ENCODE measurements at places on chromosomes 6 and 20.

DNA sequence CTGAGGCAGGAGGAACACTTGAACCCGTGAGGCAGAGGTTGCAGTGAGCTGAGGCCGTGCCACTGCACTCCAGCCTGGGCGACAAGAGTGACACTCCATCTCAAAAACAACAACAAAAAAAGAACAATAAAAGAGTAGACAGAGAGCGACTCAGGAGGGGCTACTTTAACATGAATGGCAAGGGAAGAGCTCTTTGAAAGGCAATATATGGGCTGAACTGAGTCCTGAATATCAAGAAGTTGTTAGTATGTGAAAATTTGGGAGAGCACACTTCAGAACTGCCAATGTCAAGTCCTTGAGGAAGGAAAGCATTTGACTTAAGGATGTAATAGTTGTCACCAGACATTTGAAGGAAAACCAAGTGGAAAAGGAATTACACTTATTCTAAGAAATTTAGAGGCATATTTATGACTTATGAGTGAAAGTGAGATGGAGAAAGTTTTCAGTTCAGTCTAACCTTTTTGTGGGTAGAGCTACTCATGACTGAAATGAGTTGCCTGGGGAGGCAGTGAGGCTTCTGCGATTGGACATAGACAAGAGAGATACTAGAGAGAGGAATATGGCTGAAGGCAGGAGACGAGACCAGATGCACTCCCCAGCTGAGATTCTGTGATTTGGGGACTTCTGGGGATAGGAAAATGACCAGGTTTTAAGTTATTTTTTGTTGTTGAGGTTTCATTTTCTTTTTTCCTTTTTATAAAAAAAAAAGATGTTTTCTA lies 48.6 kb upstream of the SLC16A10 start:
- peak; percentile 23 for DNase-seq

DNA sequence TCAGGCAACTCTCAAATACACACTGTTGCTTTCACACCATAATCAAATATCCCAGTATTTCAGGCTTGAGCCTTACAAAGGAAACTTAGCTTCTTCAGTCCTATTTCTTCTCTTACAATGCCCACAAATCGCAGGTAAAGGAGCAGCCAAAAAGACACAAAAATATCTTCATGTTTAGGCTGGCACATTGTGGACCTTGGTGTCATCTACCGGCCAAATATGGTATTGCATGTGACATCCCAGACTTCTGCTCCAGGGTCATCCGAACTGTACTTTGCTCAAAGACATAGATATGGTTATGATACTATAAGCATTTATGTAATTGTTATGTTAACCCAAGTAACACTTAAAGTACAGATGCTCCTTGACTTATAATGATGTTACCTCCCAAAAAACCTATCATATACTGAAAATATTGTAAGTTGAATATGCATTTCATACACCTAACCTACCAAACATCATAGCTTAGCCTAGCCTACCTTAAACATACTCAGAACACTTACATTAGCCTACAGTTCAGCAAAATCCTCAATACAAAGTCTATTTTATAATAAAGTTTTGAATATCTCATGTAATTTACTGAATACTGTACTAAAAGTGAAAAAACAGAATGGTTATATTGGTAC lies 4.6 kb downstream of the OR2H2 start:
- peak; percentile 50 for DNase-seq

- no peak for DNase-seq
Measured at GRCh38 chr20:42742926-42743325, 446.8 kb downstream of the PTPRT start.

GRCh38 chr20:43514648-43514999 lies 7.1 kb downstream of the L3MBTL1 start:
- DNase-seq, result no peak

GRCh38 chr6:152225241-152225934 lies 411.8 kb downstream of the SYNE1 start:
- DNase-seq, result no peak

- DNase-seq, result peak; percentile 8
Measured at GRCh38 chr6:105484238-105485161, 81.6 kb upstream of the PREP start.

DNA sequence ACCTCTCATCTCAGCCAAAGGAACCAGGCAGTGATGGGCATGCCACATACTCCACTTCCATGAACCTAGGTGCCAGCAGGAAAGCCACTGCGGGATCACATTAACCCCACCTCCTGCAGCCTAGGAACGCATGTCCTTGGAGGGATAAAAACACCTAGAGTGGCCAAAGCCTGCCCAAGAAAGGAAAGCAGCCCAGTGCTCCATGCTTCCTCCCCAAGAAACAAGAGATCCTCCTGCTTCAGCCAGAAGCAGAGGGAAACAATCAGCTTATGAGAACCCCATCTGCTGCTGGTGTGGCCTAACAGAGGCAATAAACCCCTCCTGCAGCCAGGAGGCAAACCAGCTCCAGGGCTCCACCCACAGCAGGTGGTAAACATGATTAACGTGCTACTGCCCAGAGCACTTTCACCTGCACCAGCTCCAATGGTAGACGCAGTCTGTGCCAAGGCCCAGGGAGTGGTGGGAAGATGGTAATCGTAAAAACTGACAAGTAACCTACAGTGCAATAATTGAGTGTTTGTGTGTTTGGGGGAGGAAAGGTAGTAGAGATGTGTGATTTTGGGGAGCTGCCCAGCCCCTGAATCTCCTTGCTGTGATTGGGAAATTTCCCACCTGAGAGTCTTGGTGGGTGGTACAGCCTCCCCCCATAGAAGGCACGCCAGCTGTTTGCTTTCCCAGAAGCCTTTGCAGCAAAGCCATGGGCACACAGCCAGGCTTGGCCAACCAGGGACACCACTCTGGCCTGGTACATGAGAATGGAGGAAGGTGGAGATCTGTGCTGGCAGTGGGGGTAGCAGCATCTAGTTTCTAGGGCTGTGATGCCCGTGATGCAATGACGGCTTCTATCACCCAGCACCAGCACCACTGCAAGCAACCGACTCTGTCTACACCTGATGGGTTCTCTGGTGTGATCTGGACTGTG lies 50.6 kb upstream of the TBC1D7 start:
- DNase-seq, result no peak

GRCh38 chr6:88166493-88167351 lies 575 bp upstream of the CNR1 start:
- DNase-seq, result peak; percentile 12

- no peak for DNase-seq
Measured at GRCh38 chr20:9241721-9242427, 173.0 kb downstream of the PLCB4 start.

GRCh38 chr6:113882336-113883022 lies 25.3 kb downstream of the MARCKS start:
- no peak for DNase-seq

DNA sequence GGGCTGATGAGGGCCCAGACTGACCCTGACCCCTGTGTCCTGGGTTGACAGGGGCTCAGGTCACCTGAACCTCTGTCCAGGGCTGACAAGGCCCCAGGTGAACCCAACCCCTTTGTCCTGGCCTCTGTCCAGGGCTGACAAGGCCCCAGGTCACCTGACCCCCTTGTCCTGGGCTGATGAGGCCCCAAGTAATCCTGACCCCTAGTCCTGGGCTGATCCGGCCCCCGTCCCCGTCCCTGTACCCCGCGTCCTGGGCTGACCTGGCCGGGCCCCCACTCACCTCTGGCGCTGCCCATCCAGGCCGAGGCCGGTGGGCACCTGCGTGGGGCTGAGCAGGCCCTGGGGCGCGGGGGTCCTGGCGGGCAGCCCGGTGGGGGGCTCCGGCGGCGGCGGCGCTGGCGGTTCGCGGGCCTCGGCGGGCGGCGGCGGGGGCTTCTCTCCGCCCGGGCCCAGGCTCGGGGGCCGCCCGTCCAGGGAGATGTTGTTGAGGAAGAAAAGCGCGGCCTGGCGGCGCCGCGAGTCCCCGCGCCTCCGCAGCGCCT lies 379 bp downstream of the CABLES2 start:
- no peak for DNase-seq

- DNase-seq, result no peak
Measured at GRCh38 chr6:42727087-42727611, 4.8 kb upstream of the PRPH2 start.

DNA sequence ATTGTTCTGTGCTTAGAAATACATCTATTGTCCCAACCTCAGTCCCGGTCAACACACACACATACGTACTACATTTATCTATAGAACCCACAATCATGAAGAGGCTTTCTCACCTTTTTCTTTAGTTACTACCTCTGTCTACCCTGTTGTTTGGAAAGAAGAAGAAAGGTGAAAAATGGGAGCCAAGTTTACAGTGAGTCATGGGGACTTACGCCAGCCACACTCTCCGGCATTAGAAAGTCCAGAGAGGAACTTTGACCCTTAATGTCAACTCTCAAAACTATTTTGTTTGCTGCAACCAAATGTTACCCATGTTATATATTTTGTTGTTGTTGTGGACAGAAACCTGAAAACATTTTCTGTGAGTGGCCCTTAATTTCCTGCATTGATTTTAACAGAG lies 259.1 kb downstream of the ZFAND3 start:
- no peak for DNase-seq

- DNase-seq, result peak; percentile 41
Measured at GRCh38 chr6:130018744-130019325, 454 bp downstream of the L3MBTL3 start.

GRCh38 chr6:108654465-108655106 lies 93.9 kb downstream of the FOXO3 start:
- DNase-seq, result no peak

GRCh38 chr20:11352041-11352440 lies 565.7 kb upstream of the BTBD3 start:
- DNase-seq, result no peak

- DNase-seq, result no peak
Measured at GRCh38 chr6:169155481-169155880, 98.2 kb downstream of the THBS2 start.

GRCh38 chr6:52503323-52503747 lies 73.5 kb downstream of the TRAM2 start:
- no peak for DNase-seq

DNA sequence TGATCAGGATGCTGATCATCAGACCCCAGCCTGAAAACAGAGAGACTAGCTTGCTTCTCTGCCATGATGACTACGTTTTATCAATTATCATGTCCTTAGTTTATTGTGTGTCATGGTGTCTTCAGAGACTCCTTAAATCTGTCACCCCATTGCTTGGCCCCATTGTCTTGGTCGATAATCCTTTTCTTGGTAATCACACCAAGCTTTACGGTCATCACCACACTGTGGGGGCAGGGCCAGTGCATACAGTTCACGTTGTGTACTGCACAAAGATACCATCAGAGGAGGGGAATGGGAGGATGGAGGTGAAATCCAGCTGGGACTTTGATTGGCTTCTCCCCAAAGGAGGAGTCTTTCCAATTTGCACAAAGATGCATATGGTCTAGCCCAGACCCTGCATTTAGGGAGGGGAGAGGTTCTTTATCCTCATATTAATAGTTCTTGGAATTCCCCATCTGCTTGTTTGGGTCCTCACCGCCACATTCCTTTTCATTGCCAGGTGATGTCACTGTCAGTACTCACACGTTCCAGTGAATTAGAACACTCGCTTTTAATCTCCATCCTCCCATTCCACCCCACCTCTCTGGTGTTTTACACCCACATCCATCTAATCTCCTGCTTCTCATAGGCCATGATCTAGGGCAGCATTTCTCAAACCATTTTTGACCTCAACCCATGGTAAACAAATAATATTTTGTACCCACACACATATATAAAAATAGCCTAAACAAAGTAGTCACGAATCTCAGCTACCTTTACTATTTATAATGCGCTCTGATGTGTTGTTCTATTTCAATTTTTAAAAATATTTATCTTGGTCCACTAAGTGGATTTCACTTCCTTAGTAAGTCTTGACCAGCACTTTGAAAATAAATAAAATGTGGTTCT lies 5.7 kb downstream of the ETV7 start:
- no peak for DNase-seq

DNA sequence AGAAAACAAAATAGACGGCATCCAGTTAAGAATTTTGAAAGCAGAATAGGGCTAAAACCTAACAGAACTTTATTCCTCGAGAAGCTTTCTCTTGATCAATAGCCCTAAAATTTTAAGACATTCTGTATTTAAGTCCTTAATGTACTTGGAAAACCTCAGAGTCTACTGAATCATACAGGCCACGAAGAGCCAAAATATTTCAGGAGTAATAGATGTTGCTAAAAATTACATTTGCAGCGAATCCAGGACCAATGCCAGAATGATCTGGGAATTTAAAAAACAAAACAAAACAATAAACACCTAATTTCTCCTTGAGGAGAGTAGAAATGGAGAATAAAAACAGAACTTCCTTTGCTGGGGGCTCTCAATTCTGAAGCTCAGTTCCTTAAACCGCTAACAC lies 23.3 kb downstream of the ATXN1 start:
- DNase-seq, result no peak

DNA sequence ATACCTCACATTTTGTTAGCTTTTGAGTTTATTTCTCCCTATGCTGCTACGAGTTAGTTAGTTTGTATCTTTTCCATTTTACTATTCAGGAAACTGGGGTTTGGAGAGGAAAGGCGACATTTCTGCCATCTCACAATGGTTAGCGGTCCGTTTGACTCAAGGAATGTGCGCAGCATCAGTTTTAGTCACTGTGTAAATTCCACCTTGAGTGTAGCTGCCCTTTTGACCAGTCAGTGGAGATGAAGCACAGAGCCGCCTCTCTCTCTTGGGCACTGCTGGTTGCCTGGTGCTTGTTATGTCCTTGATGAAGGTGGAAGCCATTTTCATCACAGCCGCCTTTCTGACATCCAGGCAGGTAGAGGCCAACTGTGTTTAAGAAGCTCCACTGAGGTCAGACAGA lies 185.5 kb downstream of the SCP2D1 start:
- DNase-seq, result no peak

GRCh38 chr20:38229376-38230252 lies 30.9 kb downstream of the KIAA1755 start:
- DNase-seq, result no peak

DNA sequence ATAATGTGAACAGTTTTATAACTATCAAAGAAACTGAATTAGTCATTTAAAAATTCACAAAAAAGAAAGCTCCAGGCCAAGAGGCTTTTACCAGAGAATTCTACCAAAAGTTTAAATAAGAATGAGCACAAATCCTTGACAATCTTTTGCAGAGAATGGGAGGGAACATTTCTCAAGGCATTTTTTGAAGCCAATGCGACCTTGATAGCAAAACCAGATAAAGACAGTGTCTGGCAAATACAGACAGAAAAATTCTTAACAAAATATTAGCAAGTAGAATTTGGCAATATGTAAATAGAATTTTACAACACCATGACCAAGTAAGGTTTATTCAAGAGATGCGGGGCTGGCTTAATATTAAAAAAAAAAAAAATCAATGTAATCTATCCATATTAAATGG lies 41.7 kb downstream of the RNF24 start:
- DNase-seq, result no peak

- DNase-seq, result no peak
Measured at GRCh38 chr20:22722811-22723210, 138.4 kb upstream of the FOXA2 start.

GRCh38 chr6:107657755-107658461 lies 166.2 kb downstream of the SCML4 start:
- DNase-seq, result peak; percentile 87

DNA sequence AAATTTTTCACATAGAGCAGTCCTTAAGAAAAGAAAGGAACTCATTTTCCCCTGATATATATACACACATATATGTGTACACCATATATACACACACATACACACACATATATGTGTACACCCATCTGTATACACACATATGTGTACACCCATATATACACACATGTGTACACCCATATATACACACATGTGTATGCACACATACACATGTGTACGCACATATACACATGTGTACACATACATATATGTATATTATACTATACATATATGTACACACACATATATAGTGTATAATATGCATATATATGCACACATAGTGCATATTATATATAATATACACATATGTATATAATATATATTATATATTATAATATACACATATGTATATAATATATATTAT lies 9.1 kb downstream of the MAP3K4 start:
- DNase-seq, result no peak

- no peak for DNase-seq
Measured at GRCh38 chr20:18621004-18621403, 33.1 kb downstream of the DTD1 start.
